Kidney glomerular epithelial cell (primary cell): ENCODE measurements at places on chromosomes 1 and 21.
A peak's percentile ranks its signal among the peaks of the same experiment; 100 is the strongest.

DNA sequence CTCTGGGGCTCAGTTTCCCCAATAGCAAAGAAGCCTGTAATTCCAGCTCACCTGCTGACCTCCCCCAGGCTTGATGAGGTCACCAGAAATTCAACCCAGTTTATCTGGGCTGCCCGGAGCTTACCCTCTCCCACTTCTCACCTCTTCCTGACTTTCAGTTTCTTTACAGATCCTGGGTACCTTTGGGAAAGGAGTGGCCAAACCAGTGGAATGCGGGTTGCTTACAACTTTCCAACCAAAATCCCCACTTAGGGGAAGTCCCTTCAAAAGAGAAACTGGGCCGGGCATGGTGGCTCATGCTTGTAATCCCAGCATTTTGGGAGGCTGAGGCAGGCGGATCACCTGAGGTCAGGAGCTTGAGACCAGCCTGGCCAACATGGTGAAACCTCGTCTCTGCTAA lies 5.9 kb upstream of the MARCKSL1 start:
- DNase-seq, result no peak

DNA sequence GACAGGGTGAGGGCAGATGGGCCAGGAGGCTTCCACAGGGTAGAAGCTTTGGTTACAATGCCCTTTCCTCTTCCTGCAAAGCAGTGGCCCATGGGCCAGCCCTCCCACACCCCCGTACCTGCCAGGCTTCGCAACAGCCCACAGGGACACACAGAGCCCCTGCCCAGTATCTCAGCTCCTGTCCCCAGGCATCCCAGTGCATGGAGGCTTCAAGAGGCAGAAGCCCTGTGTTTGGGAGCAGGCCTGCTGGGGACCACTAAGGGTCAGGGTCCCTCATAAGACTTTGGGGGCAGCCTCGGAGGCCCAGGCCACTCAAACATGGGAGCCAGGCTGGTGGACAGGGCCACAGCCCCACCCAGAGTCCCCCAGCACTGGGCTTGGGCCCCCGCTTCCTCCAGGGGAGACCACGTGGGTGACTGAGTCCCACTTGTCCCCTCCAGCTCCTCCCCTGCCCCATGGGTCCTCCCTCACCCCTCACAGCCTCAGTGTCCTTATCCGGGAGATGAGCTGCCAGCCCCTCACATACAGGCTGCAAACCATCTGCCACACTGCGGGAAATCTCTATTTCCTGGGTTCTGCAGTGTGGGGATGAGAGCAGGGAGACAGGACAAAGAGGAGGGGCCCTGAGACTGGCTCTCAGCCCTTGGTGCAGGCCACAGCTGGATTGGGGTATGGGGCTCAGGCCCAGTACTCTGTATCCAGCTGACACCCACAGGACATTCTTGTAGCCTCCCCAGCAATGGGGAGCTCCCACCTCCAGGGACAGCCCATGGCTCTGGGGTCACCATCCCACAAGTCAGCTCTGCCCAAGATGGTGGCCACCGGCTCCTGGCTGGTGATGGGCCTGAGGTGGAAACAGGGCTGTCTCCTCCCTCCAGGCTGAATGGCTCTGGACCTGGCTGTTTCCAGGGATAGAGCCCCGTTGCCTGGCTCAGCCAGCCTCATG lies 50.7 kb downstream of the WNT9A start:
- DNase-seq, result no peak

DNA sequence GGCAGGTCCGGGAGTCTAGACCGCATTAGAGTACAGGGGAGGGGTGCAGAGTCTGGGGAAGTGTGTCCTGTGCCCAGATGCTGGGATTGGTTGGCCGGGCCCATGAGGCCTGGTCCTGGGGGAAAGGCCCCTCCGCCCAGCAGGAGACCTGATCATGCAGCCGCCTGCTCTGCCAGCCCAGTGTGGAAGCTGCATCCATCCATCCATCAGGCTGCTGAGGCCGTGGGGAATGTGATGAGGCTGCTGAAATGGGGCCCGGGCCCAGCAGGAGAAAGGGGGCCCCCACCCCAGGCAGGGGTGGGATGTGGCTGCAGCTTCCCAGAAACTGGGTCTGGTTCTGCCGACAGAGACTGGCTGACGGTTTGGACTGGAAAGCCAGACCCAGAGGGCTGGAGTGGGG lies 37.2 kb downstream of the EPHA2 start:
- DNase-seq, result no peak

DNA sequence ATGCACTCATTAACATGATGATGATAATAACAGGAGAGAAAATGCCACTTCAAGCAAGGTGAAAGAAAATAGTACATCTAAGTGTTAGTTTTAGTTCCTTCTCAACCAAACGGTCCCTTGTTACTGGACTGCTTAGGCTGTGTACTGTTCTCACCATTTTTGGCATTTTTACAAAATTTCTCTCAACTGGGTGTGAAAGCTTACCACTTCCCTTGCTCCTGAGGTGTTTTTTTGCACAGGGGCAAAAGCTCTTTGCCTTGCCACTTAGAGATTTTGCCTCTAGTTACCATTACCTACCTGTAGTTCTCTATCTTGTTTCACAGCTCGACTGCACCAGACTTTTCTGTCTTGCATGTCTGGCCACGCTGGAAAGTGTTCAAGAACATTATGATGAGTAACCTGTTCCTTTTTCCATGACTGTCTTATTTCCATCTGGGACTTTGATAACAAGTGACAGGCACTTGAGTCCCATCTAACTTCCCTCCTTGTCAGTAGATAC lies 10.7 kb downstream of the NEK7 start:
- DNase-seq, result no peak

- no peak for DNase-seq
Measured at GRCh38 chr1:153520818-153521476, 14.8 kb downstream of the S100A6 start.

GRCh38 chr1:205595861-205596260 lies 36.0 kb downstream of the ELK4 start:
- DNase-seq, result no peak

GRCh38 chr1:30774550-30775432 lies 17.2 kb upstream of the LAPTM5 start:
- no peak for DNase-seq

GRCh38 chr1:39732730-39733129 lies 6.0 kb upstream of the PPIE start:
- no peak for DNase-seq

- DNase-seq, result no peak
Measured at GRCh38 chr1:232302376-232303221, 327.3 kb downstream of the SIPA1L2 start.

- DNase-seq, result peak; percentile 70
Measured at GRCh38 chr1:40848530-40849189, 13.5 kb downstream of the CITED4 start.

- DNase-seq, result peak; percentile 54
Measured at GRCh38 chr21:29091033-29091432, 17.6 kb upstream of the CCT8 start.

- no peak for DNase-seq
Measured at GRCh38 chr1:234083460-234083859, 179.0 kb downstream of the SLC35F3 start.

DNA sequence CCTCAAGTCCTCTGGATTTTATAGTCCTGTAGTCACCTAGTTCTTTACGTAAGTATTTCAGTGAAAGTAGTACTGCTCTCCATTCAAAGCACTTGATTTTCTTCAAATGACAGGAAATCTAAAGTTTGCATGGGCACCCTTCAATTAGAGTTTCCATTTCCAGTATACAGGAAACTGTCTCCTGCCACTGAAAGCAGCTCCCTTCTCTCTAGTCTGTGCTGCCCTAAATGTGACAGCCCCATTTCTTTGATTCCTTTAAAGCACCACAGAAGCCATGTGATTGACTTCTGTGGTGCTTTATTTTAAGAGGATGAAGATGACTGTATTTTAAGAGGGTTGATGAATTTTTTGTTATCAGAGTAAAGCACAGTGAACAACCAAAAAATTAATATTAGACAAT lies 226.1 kb downstream of the DNAH14 start:
- DNase-seq, result no peak

DNA sequence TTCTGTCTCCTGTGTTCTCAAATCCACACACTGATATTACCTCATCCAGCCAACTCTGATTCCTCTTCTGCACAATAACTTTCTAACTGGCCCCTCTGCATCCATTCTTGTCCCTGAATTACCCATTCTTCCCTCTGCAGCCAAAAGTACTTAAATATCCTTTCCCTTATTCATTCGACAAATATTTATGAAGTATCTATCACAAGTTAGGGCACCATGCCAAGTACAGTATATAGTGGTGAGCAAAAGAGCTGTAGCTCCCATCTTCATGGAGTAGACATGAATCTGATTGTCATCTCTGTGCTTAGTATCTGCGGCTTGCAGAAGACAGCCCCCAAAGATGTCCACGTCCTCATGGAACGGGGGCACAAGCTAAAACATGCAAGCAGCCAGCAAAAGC lies 316.8 kb downstream of the SETD4 start:
- no peak for DNase-seq

DNA sequence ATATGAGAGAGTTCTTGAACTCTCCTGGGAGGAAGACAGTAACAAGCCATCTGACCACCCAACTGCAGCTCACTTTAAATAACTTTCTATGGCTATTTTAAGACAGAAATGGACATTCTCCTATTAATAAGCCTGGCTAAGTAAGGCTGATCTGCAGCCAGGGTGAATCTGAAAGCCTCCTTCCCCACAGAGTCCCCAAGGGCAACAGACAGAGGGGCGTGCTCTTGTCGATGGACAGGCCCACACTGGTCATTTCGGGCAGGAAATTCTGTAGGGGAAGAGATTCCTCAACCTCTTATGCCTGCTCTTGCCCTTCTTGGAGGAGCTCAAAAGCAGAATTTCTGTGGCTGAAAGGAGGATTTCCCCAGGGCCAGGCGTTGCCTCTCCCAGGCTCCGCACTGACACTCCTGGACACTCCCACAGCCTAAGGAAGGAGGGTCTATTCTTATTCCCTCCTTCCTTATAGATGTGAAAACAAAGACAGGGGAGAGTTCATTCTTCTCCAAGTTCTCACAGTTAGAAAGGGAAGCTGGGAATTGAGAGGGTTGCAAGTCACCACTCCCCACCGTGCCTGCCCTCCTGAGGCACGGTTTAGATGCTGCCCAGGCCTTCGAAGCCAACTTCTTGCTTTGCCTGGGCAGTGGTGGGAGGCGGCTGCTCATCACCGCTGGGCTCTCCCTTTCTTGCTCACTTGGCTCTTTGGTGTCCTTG lies 17.9 kb upstream of the KANK4 start:
- no peak for DNase-seq

GRCh38 chr1:31432592-31433395 lies 19.8 kb downstream of the SERINC2 start:
- DNase-seq, result no peak

DNA sequence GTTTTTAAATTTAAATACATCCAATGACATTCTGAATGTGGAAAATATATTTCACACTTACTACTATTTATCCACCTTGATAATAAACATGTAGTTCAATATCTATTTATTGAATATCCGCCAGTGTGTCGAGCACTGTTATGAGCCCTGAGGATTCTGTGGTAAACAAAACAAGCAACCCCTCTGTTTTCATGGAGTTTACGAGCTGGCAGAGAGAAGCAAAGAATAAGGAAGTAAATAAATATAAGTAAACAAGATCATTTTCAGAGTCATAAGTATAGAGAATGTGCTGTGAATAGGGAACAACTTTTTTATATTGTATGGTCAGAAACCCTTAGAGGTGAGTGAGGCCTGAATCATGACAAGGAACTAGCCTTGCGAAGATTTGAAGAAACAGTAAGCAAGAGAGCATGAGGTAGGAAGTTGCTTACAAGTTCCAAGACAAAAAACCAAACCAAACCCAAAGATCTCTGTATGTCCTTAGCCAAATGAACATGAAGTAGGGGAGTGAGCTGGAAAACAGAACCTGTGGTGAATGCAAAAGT lies 6.4 kb upstream of the SERBP1 start:
- no peak for DNase-seq

- no peak for DNase-seq
Measured at GRCh38 chr1:201426479-201427310, 5.2 kb upstream of the TNNI1 start.
